Motor neuron (in vitro differentiated cells): ENCODE measurements at places on chromosomes 13 and 19. TPM values are rescaled to one million over a fixed set of nuclear protein-coding genes. Genes with fewer than 3 reads are reported as not detected.

The ICAM4 gene
- total RNA-seq: 0.14 TPM in 1 of 2 replicates, not detected in the other

The RASIP1 gene
- total RNA-seq: 0.36 and 0.45 TPM in 2 replicates

The PSG6 gene
- total RNA-seq: 3.6 TPM in 1 of 2 replicates, not detected in the other

The MAP4K1 gene
- total RNA-seq: 2.0 and 7.4 TPM in 2 replicates

The SULT2B1 gene
- total RNA-seq: 0.34 and 0.97 TPM in 2 replicates

The ALOX5AP gene
- total RNA-seq: not detected in 2 replicates

The CALR3 gene
- not detected in 2 replicates for total RNA-seq

The SIGLECL1 gene
- not detected in 2 replicates for total RNA-seq

The TMPRSS9 gene
- 1.9 TPM in 2 replicates for total RNA-seq

The DNAAF3 gene
- total RNA-seq: 1.6 and 1.8 TPM in 2 replicates

The ZNRF4 gene
- 0.11 TPM in 1 of 2 replicates, not detected in the other for total RNA-seq

The TJP3 gene
- total RNA-seq: 1.1 TPM in 1 of 2 replicates, not detected in the other

The TLE2 gene
- total RNA-seq: 0.43 and 0.69 TPM in 2 replicates

The LILRB5 gene
- total RNA-seq: 0.14 and 0.36 TPM in 2 replicates

The TNNT1 gene
- total RNA-seq: 1.8 TPM in 2 replicates

The DMKN gene
- total RNA-seq: 44.6 and 49.2 TPM in 2 replicates

The KIR2DL4 gene
- total RNA-seq: 0.17 TPM in 1 of 2 replicates, not detected in the other

The WDR88 gene
- total RNA-seq: 0.42 and 0.55 TPM in 2 replicates

The TMEM255B gene
- total RNA-seq: 0.30 and 0.80 TPM in 2 replicates

The FARSA gene
- total RNA-seq: 64.7 and 70.7 TPM in 2 replicates

The EFNB2 gene
- 23.0 and 23.1 TPM in 2 replicates for total RNA-seq

The FREM2 gene
- 0.05 TPM in 2 replicates for total RNA-seq

The ZNF98 gene
- total RNA-seq: not detected in 2 replicates

The THSD8 gene
- total RNA-seq: 1.8 and 7.7 TPM in 2 replicates

The GRK1 gene
- 0.27 and 0.31 TPM in 2 replicates for total RNA-seq

The CBLC gene
- total RNA-seq: 0.24 TPM in 1 of 2 replicates, not detected in the other

The COPE gene
- 155 and 176 TPM in 2 replicates for total RNA-seq
